ENCODE measurements at places on chromosomes 11 and 22.

DNA sequence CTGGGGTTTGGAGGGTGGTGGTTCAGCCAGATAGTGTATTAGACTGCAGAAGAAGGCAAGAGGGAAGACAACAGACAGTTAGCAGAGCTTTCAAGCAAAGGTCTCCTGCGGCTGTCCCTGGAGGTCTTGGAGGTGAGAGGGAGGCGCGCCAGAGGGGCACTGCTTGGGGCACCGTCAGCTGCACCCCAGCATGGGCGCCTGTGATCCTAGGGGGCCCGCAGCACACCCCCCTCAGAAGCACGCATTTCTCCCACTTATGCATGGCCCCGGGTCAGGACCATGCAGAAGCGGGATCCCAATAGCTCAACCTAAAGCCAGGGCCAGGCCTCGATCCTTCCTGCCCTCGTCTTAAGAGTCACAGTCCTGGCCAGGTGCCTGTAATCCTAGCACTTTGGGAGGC, 26.5 kb downstream of the FGF4 start:
- H3K27me3 ChIP-seq = no peaks in the 10 kb centered on the region
- H3K4me1 ChIP-seq = peaks cover 43% of the 10 kb centered on the region
- DNase-seq = no peak
- H3K36me3 ChIP-seq = no peaks in the 10 kb centered on the region

DNA sequence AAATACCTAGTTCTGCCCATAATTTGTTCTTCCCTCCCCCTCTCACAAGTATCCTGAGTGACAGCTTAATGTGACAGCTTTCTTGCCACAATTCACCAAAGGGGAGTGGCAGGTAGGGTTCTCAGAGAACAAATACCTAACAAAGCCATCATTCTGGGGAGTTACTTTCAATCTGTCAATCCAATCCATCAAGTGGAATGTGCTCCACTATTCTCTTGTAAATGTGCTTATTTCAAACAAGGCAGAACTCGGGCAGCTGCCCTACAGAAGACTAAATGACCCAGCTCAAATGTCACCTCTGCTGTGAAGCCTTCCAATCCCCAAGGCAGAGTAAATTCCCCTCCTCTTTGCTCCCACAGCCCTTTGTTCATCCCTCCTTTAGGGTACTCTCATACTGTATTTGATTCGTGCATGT, 27.8 kb downstream of the LGR4 start:
- H3K27ac ChIP-seq = no peak overlapping the region
- H3K27me3 ChIP-seq = no peaks in the 10 kb centered on the region
- DNase-seq = no peak
- H3K4me3 ChIP-seq = no peak overlapping the region
- H3K4me1 ChIP-seq = peaks cover 33% of the 10 kb centered on the region
- peaks cover 3% of the 10 kb centered on the region for H3K36me3 ChIP-seq

GRCh38 chr22:43364169-43364435, 20.9 kb upstream of the SCUBE1 start:
- H3K27me3 ChIP-seq = peaks cover 47% of the 10 kb centered on the region
- no peaks in the 10 kb centered on the region for H3K36me3 ChIP-seq
- no peak overlapping the region for H3K27ac ChIP-seq
- DNase-seq = no peak

GRCh38 chr11:7060868-7061267, 27.9 kb upstream of the RBMXL2 start:
- no peaks in the 10 kb centered on the region for H3K4me1 ChIP-seq
- no peak for DNase-seq
- H3K27ac ChIP-seq = no peak overlapping the region
- H3K4me3 ChIP-seq = no peak overlapping the region
- no peaks in the 10 kb centered on the region for H3K36me3 ChIP-seq

GRCh38 chr11:112128483-112129121, 35.3 kb downstream of the IL18 start:
- no peak for DNase-seq
- no peak overlapping the region for H3K4me3 ChIP-seq
- peak overlapping the region; percentile 60 for H3K27ac ChIP-seq
- peaks cover 11% of the 10 kb centered on the region for H3K4me1 ChIP-seq
- H3K27me3 ChIP-seq = no peaks in the 10 kb centered on the region

GRCh38 chr11:12485328-12485727, 108.0 kb downstream of the PARVA start:
- peaks cover 17% of the 10 kb centered on the region for H3K4me1 ChIP-seq
- no peak overlapping the region for H3K4me3 ChIP-seq
- no peak for DNase-seq
- no peaks in the 10 kb centered on the region for H3K27me3 ChIP-seq
- H3K36me3 ChIP-seq = peaks cover 56% of the 10 kb centered on the region

All from osteocyte (in vitro differentiated cells).